Sigmoid colon (tissue), 7 donors: ENCODE measurements at places on chromosomes 16 and 17.

- DNase-seq, result peak; percentile 25
These were observed 28.8 kb downstream of the GINS3 start for GRCh38 chr16:58421059-58421458.

DNA sequence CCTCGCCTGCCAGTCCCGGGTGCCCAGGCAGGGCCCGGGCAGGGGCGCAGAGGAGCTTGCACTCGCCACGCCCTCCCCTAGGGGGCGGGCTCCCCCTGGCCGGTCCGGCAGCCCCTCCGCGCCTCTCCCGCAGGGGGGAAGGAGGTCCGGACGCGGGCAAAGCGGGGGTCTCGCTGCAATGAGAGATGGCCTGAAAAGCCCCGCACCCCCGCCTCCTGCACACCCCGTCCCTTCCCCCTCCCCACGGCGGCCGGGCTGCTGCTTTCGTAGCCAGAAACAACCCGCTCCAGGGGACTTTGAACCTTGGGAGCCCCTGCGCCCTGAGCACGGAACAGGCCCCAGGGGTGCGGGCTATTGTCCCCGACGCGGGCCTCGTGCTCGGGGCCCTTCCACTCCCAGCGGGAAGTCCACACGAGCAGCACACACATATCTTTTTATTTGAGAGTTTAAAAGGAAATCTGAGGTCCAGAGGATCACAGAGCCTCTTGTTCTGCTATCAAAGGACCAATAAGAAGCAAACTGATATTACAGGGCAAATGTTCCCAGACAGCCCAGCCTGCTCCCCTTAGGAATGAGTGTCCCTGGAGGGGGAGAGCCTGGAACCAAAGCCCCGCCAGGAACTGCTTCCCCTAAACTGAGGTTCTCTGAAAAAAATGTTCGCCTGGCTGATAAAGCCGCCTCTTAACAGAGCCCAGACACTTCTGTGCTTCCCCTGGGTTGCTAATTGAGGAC is 5.8 kb upstream of the CBX4 start:
- peak; percentile 75 for DNase-seq

GRCh38 chr17:64527914-64528313 is 21.1 kb downstream of the CEP95 start:
- no peak for DNase-seq

DNA sequence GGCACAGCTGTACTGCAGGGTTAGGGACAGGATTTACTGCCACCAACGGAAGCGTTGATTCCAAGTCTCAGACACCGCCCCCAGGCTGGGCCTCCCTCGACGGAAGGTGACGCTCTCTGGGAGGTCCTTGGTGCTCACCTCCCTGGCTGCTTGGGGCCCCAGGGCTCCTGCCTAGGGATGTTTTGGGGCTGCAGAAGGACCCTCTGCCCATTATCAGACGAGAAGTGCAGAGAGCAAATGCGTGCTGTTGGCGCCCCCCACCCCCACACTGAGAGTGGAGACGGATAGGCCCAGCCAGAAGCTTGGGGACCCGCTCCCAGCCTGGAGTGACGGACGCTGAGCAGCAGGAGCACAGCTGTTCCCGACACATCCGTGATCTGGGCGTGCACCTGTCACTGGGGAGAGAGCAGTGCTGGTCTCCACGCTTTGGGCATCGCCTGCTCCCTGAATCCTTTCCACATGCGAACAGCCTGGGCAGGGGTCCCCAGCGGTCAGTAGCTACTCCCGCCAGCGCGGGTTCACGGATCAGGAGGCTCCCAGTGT is 5.1 kb upstream of the SOX8 start:
- no peak for DNase-seq

- peak; percentile 26 for DNase-seq
These were observed 277.8 kb upstream of the FOXF1 start for GRCh38 chr16:86232496-86232895.

DNA sequence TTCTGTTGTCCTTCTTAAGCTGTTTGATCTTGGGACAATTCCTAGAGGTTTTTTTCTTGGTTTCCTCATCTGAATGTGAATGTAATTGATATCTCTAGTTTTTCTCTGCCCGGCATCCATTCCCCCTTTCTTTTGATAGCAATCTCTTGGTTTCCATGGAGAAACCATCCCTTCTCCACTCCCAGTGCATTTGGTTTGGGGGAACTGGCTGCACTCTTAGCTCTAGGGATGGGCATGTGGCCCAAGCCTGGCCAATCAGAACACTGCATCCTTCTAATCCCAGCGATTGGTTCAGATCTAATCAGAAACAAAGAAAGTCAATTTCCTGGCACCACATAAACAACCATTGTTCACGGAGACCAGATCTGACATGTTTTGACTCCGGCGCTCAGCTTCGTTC is 45.1 kb downstream of the IRX3 start:
- DNase-seq, result no peak

- peak; percentile 87 for DNase-seq
These were observed 14.4 kb downstream of the ASPSCR1 start for GRCh38 chr17:81991684-81992305.

- no peak for DNase-seq
These were observed 49.5 kb downstream of the FOXK2 start for GRCh38 chr17:82568997-82569393.

DNA sequence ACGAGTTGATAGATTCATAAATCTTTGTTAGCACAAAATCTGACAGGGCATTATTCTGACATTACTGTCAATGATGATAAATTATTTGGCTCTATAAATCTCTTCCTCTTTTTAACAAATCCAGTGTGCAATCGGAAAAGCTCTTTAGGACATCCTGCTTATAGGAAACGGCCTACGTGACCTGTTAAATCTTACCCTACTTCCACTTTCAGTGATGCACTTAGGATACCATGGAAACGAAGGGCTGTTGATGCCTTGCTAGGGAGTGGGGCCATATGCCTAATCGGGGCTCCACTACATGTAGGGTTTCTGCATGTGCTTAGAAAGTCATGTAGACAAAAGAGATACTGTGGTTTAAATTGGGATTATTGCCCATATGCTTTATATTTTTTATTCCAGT is 27.2 kb downstream of the ZNF594 start:
- no peak for DNase-seq
